T-helper 2 cell treated with Interferon-gamma antibody and Interleukin-4, amounts not matched to agents 5 μg/mL and 100 μg/mL, for 36 hours (primary cell): ENCODE measurements at places on chromosomes 7 and 10.

GRCh38 chr10:35882422-35883150, 240.5 kb upstream of the FZD8 start:
- no peaks in the 10 kb centered on the region for H3K27me3 ChIP-seq
- no peak overlapping the region for H3K27ac ChIP-seq
- H3K36me3 ChIP-seq, result no peaks in the 10 kb centered on the region
- DNase-seq, result no peak
- H3K4me1 ChIP-seq, result no peaks in the 10 kb centered on the region

GRCh38 chr7:110693344-110693743, 397.6 kb upstream of the LRRN3 start:
- H3K27ac ChIP-seq, result no peak overlapping the region
- DNase-seq, result no peak
- no peak overlapping the region for H3K4me3 ChIP-seq

GRCh38 chr7:47517821-47518480, 64.0 kb downstream of the TNS3 start:
- no peak overlapping the region for H3K27ac ChIP-seq
- no peak overlapping the region for H3K4me3 ChIP-seq
- H3K36me3 ChIP-seq, result no peaks in the 10 kb centered on the region
- DNase-seq, result no peak
- no peaks in the 10 kb centered on the region for H3K27me3 ChIP-seq

- no peaks in the 10 kb centered on the region for H3K4me1 ChIP-seq
- H3K4me3 ChIP-seq, result no peak overlapping the region
- H3K27me3 ChIP-seq, result peaks cover 3% of the 10 kb centered on the region
- H3K27ac ChIP-seq, result no peak overlapping the region
Observed at GRCh38 chr7:113404245-113404644, 285.9 kb upstream of the SMIM30 start.

GRCh38 chr7:79341902-79342301, 111.6 kb downstream of the MAGI2 start:
- no peaks in the 10 kb centered on the region for H3K27me3 ChIP-seq
- H3K27ac ChIP-seq, result no peak overlapping the region
- no peaks in the 10 kb centered on the region for H3K4me1 ChIP-seq
- H3K4me3 ChIP-seq, result no peak overlapping the region
- no peak for DNase-seq

DNA sequence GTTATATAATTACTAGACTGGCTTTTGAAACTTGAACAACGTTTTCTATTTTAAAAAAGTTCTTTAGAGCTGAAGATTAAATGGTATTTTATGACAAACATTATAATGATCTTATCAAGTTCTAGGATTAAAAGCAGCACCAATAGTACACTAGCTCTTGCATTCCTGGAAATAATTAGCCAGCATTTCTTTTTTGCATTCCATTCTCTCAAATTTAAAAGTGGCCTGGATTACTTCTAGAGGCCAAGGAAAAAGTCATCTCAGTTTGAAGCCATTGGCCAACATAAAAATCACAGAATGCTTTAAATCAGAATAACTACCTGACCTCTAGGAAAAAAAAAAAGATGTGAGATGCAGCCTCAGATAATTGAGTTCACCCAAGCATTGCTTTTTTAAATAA, 1326.4 kb upstream of the SORCS1 start:
- DNase-seq, result no peak
- H3K36me3 ChIP-seq, result no peaks in the 10 kb centered on the region
- H3K4me3 ChIP-seq, result no peak overlapping the region
- H3K27me3 ChIP-seq, result no peaks in the 10 kb centered on the region

- DNase-seq, result no peak
- H3K4me1 ChIP-seq, result no peaks in the 10 kb centered on the region
- H3K27ac ChIP-seq, result no peak overlapping the region
- no peaks in the 10 kb centered on the region for H3K27me3 ChIP-seq
- H3K36me3 ChIP-seq, result no peaks in the 10 kb centered on the region
Observed at GRCh38 chr7:51973939-51974338, 657.3 kb upstream of the COBL start.

DNA sequence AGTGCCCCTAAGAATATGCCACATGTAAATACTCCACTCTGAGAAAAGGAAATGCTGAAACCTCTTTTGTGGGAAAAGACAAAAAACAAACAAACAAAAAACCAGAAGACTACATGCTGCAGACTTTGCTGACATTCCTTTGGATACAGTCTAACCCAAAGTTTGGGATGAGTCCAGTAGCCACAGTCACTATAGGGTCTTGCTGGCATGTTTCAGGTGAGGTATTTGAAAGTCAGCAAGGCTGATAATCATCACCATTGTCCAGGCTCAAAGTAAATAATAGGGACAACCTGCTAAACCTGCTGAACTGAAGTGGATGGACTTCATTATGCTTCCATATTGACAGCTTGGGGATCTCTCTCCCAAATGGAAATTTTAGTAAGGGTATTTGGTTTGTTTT, 1087.0 kb upstream of the LRRTM3 start:
- no peak for DNase-seq
- no peaks in the 10 kb centered on the region for H3K4me1 ChIP-seq
- no peak overlapping the region for H3K4me3 ChIP-seq

DNA sequence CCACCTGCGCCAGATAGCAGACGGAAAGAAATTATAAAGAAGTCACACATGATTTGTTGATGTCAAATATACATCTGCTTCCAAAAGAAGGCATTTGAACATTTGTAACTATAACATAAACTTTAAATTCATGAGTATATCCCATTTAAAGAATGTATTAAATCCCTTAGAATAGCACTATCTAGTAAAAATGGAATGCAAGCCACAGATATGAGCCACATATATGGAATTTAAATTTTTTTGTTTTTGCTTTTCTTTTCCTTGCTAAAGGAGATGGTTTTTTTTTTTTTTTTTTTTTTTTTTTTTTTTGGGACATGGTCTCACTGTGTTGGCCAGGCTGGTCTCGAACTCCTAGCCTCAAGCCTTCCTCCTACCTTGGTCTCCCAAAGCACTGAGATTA, 730.8 kb downstream of the PHTF2 start:
- no peaks in the 10 kb centered on the region for H3K36me3 ChIP-seq
- no peak for DNase-seq
- no peak overlapping the region for H3K4me3 ChIP-seq
- H3K27me3 ChIP-seq, result no peaks in the 10 kb centered on the region

GRCh38 chr7:158973440-158973839, 117.1 kb downstream of the DYNC2I1 start:
- no peaks in the 10 kb centered on the region for H3K36me3 ChIP-seq
- no peak overlapping the region for H3K27ac ChIP-seq
- peaks cover under 1% of the 10 kb centered on the region for H3K27me3 ChIP-seq
- peak; percentile 31 for DNase-seq

- DNase-seq, result no peak
- H3K36me3 ChIP-seq, result no peaks in the 10 kb centered on the region
- no peaks in the 10 kb centered on the region for H3K27me3 ChIP-seq
- no peak overlapping the region for H3K4me3 ChIP-seq
- peaks cover 7% of the 10 kb centered on the region for H3K4me1 ChIP-seq
Observed at GRCh38 chr10:88036126-88036525, 172.7 kb downstream of the PTEN start.

DNA sequence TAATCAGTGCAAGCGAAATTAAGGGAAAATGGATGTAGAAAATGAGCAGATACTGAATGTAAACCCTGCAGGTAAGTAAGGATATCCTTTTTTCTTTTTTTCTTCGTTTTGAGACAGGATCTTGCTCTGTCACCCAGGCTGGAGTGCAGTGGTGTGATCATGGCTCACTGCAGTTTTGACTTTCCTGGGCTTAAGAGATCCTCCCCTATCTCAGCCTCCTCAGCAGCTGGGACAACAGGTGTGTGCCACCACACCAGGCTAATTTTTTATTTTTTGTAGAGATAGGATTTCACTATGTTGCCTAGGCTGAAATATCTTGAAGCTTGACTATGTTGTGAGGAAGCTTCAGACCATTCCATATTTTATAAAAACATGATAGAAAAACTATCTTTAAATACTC, 4.3 kb downstream of the PDCD4 start:
- peaks cover 27% of the 10 kb centered on the region for H3K36me3 ChIP-seq
- no peak overlapping the region for H3K4me3 ChIP-seq
- no peak overlapping the region for H3K27ac ChIP-seq
- DNase-seq, result no peak
- H3K27me3 ChIP-seq, result no peaks in the 10 kb centered on the region

DNA sequence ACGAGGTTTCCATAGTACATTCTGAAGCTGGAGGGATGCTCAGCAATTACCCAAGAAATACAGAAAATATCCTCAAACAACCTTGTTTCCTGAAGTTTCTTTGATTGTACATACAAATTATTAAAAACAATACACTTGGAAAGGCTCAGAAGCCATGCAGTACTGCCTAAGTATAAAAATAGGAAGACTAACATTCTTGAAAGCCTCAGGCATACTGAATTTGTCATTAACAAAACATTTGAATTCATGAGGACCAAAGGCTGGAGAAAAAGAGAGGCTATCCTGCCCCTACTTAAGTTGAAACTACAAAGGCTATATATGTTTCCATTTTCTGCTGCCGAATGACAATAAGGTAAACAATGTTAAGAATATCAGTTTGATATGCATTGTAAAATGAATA, 54.3 kb upstream of the SGCE start:
- no peaks in the 10 kb centered on the region for H3K36me3 ChIP-seq
- H3K4me3 ChIP-seq, result no peak overlapping the region
- H3K27me3 ChIP-seq, result no peaks in the 10 kb centered on the region
- no peaks in the 10 kb centered on the region for H3K4me1 ChIP-seq
- no peak overlapping the region for H3K27ac ChIP-seq

- H3K27me3 ChIP-seq, result no peaks in the 10 kb centered on the region
- no peak overlapping the region for H3K27ac ChIP-seq
- DNase-seq, result no peak
Observed at GRCh38 chr7:122038904-122039303, 105.1 kb downstream of the AASS start.

DNA sequence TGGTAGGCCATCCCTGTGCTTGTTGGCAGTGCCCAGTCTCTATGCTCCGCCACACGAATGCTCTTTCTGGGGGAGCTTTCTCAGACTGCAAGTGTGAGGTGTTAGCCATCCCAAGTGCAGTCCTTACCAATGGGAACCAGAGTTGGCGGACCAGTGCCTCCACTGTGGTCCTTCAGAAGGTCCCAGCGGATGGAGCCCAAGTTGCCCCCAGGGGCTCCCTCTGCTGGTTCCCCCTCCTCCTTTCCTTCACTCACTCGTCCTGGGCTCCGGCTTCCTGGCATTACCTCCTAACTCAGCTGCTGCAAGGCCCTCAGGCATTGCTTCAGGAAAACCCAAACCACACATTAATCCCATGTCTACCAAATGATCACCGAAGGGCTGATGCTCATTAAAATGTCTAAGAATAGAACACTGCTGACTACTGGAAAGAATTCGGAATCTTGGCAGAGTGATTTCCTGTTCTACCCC, 139.8 kb downstream of the CUBN start:
- H3K27me3 ChIP-seq, result peaks cover 27% of the 10 kb centered on the region
- no peak overlapping the region for H3K4me3 ChIP-seq
- DNase-seq, result no peak

GRCh38 chr7:79241288-79242060, 212.0 kb downstream of the MAGI2 start:
- no peaks in the 10 kb centered on the region for H3K4me1 ChIP-seq
- no peaks in the 10 kb centered on the region for H3K36me3 ChIP-seq
- H3K27ac ChIP-seq, result no peak overlapping the region

GRCh38 chr7:24403557-24403956, 119.6 kb downstream of the NPY start:
- peaks cover 15% of the 10 kb centered on the region for H3K27me3 ChIP-seq
- no peaks in the 10 kb centered on the region for H3K36me3 ChIP-seq
- H3K4me1 ChIP-seq, result peaks cover 8% of the 10 kb centered on the region
- H3K27ac ChIP-seq, result no peak overlapping the region
- no peak overlapping the region for H3K4me3 ChIP-seq

- DNase-seq, result no peak
- no peak overlapping the region for H3K4me3 ChIP-seq
- peaks cover 13% of the 10 kb centered on the region for H3K4me1 ChIP-seq
Observed at GRCh38 chr7:127807829-127808228, 155.8 kb downstream of the SND1 start.

GRCh38 chr10:47023237-47024045, 112.2 kb downstream of the PTPN20 start:
- H3K27ac ChIP-seq, result peak overlapping the region; percentile 0
- no peak for DNase-seq
- peaks cover 11% of the 10 kb centered on the region for H3K4me1 ChIP-seq
- no peak overlapping the region for H3K4me3 ChIP-seq
- no peaks in the 10 kb centered on the region for H3K27me3 ChIP-seq

GRCh38 chr7:22166928-22167327, 190.0 kb downstream of the RAPGEF5 start:
- H3K27me3 ChIP-seq, result peaks cover 6% of the 10 kb centered on the region
- H3K4me3 ChIP-seq, result no peak overlapping the region
- no peak for DNase-seq
- no peaks in the 10 kb centered on the region for H3K4me1 ChIP-seq
- no peak overlapping the region for H3K27ac ChIP-seq

DNA sequence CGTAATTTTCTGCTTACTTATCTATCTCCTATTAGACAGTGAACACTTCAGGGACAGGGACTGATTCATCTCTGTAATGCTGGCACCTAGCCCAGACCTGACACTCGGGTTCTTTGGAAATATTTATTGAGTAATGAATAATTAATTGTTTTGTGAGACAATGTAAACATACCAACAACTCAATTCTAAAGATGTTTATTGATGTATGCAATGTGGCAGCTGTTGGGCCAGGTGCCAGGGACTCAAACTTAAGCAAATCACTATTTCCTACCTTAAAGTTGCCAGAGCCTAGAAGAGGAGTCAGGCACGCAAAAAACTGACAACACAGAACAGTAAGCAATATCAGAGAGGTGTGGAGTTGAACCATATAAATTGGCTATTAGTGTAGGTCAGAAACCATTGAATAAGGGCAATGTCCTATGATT, 63.6 kb upstream of the BMPER start:
- no peaks in the 10 kb centered on the region for H3K4me1 ChIP-seq
- no peak overlapping the region for H3K4me3 ChIP-seq
- H3K27me3 ChIP-seq, result no peaks in the 10 kb centered on the region
- no peak for DNase-seq
- no peak overlapping the region for H3K27ac ChIP-seq
- no peaks in the 10 kb centered on the region for H3K36me3 ChIP-seq

DNA sequence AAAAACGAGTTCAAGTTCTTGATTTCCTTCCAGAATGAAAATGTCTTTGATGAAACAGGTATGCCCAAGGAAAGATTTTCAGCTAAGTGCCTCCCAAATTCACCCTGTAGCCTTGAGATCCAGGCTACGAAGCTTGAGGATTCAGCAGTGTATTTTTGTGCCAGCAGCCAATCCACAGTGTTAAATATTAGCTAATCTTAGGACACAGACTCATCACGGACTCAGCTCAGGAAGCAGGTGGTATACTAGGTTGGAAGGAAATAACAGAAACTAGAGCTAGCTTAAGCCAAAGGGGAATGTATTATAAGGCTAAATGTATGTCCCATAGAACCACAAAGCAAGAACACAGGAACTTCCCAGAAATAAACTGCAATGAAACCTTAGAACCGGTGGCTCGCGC, 151.0 kb upstream of the PRSS1 start:
- peaks cover 23% of the 10 kb centered on the region for H3K27me3 ChIP-seq
- H3K4me1 ChIP-seq, result no peaks in the 10 kb centered on the region
- no peak overlapping the region for H3K4me3 ChIP-seq
- H3K27ac ChIP-seq, result no peak overlapping the region
- DNase-seq, result no peak

- no peaks in the 10 kb centered on the region for H3K36me3 ChIP-seq
- no peak overlapping the region for H3K27ac ChIP-seq
- peak overlapping the region; percentile 36 for H3K4me3 ChIP-seq
- no peak for DNase-seq
Observed at GRCh38 chr10:13526948-13527863, 1.6 kb downstream of the BEND7 start.
